Natural killer cell (primary cell): ENCODE measurements at places on chromosomes 5 and 9. TPM values are rescaled to one million over a fixed set of nuclear protein-coding genes. Genes with fewer than 3 reads are reported as not detected.

TTC33 gene
- total RNA-seq, result 7.3 TPM

ANKRD33B gene
- total RNA-seq, result 4.3 TPM

FBXO10 gene
- total RNA-seq, result 2.1 TPM

LECT2 gene
- total RNA-seq, result not detected

LPAR1 gene
- total RNA-seq, result not detected

FGD3 gene
- 193 TPM for total RNA-seq

FOXD1 gene
- total RNA-seq, result 0.31 TPM

TRIM7 gene
- 1.2 TPM for total RNA-seq

SMIM33 gene
- total RNA-seq, result not detected

CAMK4 gene
- 7.2 TPM for total RNA-seq

EXOSC3 gene
- total RNA-seq, result 42.7 TPM

PCDH12 gene
- total RNA-seq, result not detected

FPGS gene
- total RNA-seq, result 108 TPM

ENG gene
- 13.6 TPM for total RNA-seq

SAXO1 gene
- not detected for total RNA-seq

PCDHB4 gene
- total RNA-seq, result not detected

SAP30L gene
- total RNA-seq, result 37.0 TPM

UNC5A gene
- total RNA-seq, result not detected

PCDHB12 gene
- not detected for total RNA-seq

PDCD1LG2 gene
- total RNA-seq, result 0.14 TPM

NEK6 gene
- total RNA-seq, result 34.9 TPM

CDC20B gene
- total RNA-seq, result not detected

KIF12 gene
- not detected for total RNA-seq

FRRS1L gene
- not detected for total RNA-seq

AHRR gene
- 1.4 TPM for total RNA-seq

RHOBTB3 gene
- 55.1 TPM for total RNA-seq

PPP2R2B gene
- total RNA-seq, result 68.3 TPM

TAF11L5 gene
- total RNA-seq, result not detected

TERT gene
- total RNA-seq, result not detected

SLCO4C1 gene
- total RNA-seq, result 44.7 TPM

UBAC1 gene
- 31.8 TPM for total RNA-seq

MRPL50 gene
- total RNA-seq, result 4.4 TPM

XRCC4 gene
- 7.0 TPM for total RNA-seq

DOCK2 gene
- total RNA-seq, result 317 TPM

GADD45G gene
- total RNA-seq, result 3.2 TPM

IL4 gene
- total RNA-seq, result not detected

POLR3G gene
- 1.4 TPM for total RNA-seq

SREK1 gene
- 151 TPM for total RNA-seq

DBH gene
- not detected for total RNA-seq

OCLN gene
- 1.8 TPM for total RNA-seq

CMBL gene
- not detected for total RNA-seq

GKAP1 gene
- 4.0 TPM for total RNA-seq

CDH9 gene
- not detected for total RNA-seq

F2RL2 gene
- not detected for total RNA-seq

CPEB4 gene
- 55.1 TPM for total RNA-seq

CDH6 gene
- total RNA-seq, result not detected

INVS gene
- total RNA-seq, result 30.6 TPM

CCNO gene
- total RNA-seq, result not detected
